ENCODE measurements at places on chromosomes 12 and 14.

GRCh38 chr12:126874427-126875026 is 1392.4 kb upstream of the TMEM132C start:
- peak; percentile 35 for DNase-seq

- DNase-seq: no peak
Observed at GRCh38 chr12:14317362-14318146, 47.9 kb upstream of the ATF7IP start.

DNA sequence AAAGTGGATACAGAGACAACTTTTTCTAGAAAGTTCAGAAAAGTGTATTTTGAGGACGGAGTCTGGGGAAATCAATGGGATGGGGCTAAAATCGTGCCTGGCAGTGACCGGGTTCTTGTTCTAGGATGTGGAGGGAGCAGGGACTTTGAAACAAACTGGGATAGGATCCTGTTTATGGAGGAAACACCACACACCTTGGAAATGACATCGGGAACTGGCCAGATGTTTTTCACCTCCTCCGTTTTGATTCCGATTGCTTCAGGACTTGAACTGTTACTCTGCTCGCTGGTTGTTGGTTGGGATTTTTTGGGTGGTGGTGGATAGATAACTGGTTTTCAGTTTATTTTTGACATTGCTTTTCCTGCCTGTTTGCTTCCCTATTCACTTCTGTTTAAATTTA is 506 bp downstream of the EMP1 start:
- no peak for DNase-seq

DNA sequence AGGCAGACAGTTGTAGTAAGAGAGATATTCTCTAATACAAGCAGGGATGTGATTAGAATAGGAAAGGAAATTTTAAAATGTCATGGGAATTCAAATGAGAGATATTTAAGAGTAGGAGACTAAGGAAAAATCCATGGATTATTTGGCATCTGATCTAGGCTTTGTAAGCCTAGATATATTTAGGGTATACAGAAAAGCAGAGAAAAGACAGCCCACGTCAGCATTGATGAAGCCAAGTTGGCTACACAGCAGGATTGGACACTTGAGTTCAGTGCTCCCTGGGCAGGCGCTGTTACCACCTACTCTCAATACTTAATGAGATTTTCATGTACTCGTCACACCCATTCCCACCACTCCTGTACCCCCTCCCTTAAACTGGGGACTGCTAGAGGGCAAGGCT is 1.7 kb upstream of the KCNJ8 start:
- no peak for DNase-seq

- DNase-seq: no peak
Observed at GRCh38 chr14:24845851-24846250, 204.1 kb downstream of the STXBP6 start.

DNA sequence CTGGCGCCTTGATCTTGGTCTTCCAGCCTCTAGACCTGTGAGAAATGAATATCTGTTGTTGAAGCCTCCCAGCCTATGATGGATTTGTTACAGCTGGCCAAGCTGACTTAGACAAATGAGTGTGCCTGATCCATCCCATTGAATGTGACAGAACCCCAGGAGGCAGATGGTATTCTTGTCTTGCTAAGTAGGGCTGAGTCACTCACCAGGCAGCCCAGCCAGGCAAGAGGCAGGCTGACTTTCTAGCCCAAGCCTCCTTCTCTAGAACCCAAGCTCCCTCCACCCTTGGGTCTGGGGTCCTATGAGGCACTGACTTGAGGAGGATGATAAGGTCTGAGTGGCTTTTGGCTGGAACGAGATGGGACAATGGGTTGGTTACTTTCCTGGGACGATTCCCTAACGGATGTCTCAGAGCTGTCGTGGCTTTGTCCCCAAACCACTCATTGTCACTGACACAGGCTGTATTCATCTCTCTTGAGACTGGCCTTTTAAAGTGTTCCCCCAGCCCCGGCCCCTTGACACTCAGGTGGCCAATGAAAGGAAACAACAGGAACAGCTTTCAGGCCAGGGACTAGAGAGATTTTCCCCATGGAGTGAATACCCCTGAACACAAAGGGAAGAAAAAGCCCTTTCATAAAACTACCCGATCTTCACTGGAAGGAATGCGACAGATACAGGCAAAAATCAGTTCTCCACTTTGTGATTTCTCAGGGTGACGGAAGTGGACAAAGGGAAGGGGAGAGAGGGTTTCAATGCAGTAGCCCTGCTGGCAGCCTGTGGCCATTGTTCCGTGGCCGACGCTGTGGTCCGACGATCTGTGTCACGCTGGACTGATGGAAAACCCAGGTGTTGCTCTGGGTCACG is 264.2 kb downstream of the AACS start:
- DNase-seq: no peak

DNA sequence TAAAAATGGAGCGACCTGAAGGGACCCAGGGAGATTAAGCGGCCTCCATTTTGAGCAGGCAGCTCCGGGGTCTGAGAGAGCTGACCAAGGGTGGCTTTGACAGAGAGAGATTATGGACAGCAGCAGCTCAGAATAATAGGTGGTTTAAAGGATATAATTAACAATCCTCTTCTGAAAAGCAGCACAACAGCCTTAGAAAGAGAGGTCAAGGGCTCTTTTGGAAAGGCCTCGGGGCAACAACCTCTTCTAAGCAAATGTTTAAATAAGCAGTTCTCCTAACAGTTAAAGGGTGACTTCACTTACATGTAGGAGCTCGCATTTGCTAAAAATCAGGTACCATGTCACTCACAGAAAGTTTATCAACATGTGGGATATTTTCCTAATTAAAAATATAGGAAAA is 87.2 kb upstream of the FRMD6 start:
- DNase-seq: no peak

DNA sequence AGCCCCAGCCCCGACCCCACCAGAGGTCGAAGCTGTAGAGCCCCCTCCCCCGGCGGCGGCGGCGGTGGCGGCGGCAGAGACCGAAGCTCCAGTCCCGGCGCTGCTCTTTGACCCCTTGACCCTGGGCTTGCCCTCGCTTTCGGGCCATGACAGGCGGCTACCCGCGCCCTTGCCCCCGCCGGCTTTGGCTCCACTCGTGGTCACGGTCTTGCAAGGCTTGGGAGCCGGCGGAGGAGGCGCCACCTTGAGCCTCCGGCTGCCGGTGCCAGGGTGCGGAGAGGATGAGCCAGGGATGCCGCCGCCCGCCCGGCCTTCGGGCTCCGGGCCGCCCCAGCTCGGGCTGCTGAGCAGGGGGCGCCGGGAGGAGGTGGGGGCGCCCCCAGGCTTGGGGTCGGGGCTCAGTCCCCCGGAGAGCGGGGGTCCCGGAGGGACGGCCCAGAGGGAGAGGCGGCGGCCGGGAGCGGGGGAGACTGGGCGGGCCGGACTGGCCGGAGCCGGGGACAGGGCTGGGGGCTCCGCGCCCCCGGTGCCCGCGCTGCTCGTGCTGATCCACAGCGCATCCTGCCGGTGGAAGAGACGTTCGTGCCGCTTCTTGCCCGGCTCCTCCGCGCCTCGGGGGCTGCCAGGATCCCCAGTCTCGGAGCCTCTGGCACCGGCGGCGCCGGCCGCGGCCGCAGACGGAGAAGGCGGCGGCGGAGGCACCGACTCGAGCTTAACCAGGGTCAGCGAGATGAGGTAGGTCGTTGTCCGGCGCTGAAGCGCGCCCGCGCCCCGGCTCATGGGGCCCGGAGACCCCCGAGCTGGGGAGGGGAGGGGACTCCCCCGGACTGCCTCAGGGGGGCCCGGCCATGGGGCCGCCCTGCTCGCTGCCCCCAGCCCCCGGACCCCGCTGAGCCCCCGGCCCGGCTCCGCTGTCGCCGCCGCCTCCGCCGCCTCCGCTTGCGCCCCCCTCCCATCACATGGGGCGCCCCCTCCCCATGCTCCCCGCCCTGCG is 778 bp downstream of the AGAP2 start:
- DNase-seq: no peak
